ACHN (cell line): ENCODE measurements at places on chromosomes 2 and 18.

DNA sequence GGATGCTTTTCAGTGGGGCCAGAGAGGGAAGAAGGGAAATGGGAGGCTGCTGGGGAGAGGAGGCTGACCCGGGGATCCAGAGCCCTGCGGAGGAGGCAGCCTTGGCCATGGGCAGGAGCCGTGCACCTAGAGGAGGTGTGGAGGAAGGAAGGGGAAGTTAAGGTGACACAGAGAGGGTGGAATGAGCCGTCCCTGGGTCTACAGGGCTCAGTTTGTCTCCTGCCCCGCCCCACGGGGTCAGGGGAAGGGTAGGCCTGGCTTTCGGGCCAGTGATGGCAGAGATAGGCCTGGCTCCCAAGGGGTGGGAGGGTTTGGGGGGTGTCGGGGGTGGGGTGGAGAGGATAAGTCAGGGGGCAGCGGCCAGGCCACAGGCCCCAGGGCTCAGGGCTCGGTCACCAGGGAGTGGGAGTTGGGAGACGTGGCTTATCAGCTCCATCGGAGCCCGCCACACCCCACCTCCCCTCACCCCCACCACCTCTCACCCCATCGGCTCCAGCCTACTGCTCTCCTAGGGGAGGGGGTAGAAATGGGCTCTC, 39.5 kb upstream of the NOTO start:
- DNase-seq = no peak

GRCh38 chr2:165868211-165868610, 74.2 kb upstream of the GALNT3 start:
- no peak for DNase-seq

- DNase-seq = no peak
Measured at GRCh38 chr18:79740521-79741361, 57.0 kb upstream of the KCNG2 start.

- DNase-seq = peak; percentile 37
Measured at GRCh38 chr2:202529389-202529788, 105.4 kb upstream of the FAM117B start.

GRCh38 chr2:99480390-99480789, 9.4 kb downstream of the REV1 start:
- no peak for DNase-seq

DNA sequence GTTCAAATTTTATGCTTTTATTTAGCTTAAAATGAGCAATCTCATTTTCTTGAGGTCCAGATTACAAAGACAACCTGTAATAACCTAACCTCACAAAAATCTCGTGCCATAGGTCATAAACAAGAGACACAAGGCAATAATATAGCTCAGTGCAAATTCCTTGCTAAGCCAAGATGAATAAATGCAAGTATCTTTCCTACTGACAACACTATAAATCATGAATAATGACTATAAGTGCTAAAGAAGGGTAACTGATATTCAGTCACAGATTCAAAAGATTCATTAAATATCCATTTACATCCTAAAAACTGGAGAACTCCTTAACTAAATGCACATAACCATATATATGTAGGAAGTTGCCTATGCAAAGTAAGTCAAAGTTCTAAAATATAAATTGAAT, 1641.6 kb downstream of the LRP1B start:
- DNase-seq = no peak

GRCh38 chr18:55106466-55106865, 147.2 kb upstream of the CCDC68 start:
- no peak for DNase-seq

DNA sequence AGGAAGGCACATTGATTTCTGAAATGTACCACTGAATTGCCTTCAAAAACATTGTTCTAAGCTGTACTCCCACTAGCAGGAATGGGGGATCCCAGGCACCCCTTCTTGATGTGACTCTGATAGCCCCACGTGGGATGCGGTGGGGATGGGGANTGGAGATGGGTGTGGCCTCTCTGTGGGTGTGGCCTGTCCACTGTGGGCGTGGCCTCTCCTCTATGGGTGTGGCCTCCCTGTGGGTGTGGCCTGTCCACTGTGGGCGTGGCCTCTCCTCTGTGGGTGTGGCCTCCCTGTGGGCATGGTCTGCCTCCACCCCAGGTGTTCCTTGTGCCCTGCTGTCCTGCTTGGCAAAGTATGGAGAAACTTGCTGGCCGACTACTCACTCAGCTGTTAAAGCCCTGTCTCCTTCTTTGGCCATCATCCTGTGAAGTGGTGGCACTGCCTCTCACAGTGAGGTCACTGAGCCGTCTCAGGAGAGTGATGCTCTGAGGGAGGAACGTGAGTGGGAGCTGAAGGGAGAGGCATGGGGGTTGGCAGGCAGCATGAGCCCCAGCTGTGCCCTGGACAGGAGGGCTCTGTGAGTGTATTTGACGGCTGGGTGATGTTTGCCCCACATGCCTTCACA, 6.7 kb upstream of the PARD6G start:
- no peak for DNase-seq

DNA sequence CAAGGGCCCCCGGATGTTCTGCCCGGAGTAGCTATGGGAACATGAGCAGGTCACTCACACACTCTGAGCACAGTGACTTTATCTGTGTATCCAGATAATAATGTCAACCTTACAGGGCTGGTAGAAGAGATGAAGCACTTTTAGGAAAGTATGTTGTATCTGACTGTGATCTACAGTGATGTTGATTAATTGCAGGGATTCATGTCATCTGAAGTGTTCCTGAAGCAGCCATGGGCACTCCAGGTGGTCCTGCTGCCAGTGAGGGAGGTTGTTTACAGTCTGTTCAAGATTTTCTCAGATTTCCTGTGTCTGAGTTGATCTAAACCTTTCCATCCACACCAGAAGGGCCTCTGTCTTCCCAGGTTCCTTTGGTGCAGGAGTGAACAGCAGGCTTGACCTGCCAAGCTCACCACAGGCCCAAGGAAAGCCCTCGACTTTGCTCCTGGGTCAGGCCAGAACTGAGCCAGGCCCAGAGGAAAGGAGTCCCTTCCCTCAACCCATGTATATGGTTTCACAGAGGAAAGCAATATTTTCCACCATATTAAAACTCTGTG, 28.0 kb downstream of the KIAA2012 start:
- no peak for DNase-seq

- no peak for DNase-seq
Measured at GRCh38 chr2:20219763-20220380, 5.1 kb downstream of the SDC1 start.

DNA sequence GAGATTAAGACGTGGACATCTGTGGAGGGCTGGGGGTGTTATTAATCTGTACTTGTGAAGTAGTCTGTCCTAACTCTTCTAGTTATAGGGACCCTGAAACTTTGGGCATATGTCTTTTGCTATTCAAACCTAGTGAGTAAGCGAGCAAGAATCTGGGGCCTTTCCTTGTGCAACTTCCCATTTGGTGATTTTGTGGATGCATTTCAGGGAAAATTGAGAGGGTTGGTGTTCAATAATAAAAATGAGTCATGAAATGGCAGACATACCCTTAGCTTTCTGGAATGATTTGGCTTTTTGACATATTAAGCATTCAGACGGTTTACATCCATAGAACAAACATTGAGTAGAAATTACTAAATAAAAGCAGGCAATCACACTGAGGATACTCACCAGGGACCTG, 17.0 kb downstream of the COL4A4 start:
- DNase-seq = no peak
